ENCODE measurements at places on chromosomes 16 and 17.

DNA sequence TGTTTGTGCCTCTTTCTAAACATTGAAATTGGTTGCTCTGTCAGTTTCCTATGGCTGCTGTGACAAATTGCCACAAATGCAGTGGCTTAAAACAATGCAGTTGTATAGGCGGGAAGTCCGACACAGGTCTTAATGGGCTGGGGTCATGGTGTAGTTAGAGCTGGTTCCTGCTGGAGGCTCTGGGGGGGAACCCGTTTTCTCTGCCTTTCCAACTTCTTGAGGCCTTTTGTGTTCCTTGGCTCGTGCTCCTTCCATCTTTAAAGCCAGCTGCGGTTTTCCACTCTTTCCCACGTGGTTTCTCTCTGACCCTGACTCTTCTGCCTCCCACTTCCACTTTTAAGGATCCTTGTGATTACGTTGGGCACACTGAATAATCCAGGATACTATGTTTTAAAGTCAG, 12.5 kb downstream of the EPN2 start:
- DNase-seq: no peak

DNA sequence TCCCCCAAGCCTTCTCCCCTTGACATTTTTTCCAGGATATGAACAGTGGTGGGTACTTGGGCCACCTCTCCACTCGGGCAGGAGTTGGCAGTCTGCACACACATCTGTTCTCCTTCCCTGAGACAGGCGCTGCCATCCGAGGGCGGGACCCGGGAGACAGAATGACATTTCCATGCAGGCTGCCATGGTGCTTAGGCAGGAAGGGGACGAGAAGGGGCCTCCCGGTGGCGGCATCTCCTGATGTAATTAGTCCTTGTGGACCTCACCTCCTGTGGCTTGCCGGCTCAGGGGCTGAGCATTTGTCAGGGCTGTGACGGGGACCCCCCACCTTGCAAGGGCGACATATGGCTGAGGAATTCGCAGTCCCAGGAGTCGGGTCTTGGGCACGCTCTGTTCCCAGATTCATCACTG, 197.2 kb downstream of the FOXL1 start:
- DNase-seq: no peak

DNA sequence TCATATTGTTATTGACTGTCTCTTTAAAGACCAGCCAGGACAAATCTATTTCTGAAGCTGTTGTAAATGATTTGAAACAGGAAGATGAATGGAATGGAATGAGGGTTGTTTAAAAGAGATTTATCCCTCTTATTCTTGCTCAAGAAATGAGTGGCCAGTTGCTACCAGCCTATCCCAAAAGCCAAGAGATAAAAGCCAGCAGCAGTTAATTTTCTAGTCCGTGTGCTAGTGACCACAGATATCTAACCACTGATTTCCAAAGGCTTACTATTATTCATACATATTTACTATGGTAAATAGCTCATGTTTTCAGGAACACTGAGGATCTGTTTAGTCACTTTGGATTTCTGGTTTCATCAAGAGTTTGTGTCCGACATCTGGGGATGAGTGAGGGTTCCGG, 105.7 kb downstream of the CDH13 start:
- no peak for DNase-seq

DNA sequence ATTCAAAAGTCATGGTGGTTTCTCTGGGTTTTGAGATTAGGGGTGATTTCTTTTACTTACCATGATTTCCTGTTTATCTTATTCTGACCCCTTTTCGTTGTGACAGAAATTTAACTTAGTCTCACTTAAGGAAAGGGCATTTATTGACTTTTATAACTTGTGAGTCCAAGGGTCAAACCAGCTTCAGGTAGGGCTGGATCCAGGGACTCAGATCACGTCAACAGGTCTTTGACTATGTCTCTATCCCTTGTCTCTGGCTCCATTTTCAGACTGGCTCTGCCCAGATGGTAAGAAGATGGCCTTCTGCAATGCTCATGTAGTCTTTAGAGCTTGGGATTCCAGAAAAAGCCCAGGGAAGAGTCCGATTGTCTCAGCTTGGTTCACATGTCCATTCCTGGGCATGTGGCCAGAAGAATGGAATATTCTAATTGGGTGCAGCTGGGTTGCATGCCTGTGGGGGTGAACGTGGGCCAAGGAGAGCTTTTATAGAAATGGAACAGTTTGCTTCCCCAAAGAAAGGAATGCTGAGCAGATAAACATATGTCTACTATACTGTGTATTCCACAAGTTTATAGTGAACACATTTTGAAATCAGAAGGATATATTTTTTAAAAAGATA, 13.4 kb downstream of the USP43 start:
- no peak for DNase-seq

Data from activated T-cell treated with anti-CD3 and anti-CD28 coated beads for 1 hour (primary cell).